ENCODE measurements at places on chromosomes 3 and 15. TPM values are rescaled to one million over a fixed set of nuclear protein-coding genes. Genes with fewer than 3 reads are reported as not detected.

Gene TLR9
- total RNA-seq, result not detected

- DNase-seq, result no peak
These were observed 12.5 kb downstream of the SSR3 start for GRCh38 chr3:156542101-156543042.

Gene GORASP1
- 18.7 TPM for total RNA-seq

DNA sequence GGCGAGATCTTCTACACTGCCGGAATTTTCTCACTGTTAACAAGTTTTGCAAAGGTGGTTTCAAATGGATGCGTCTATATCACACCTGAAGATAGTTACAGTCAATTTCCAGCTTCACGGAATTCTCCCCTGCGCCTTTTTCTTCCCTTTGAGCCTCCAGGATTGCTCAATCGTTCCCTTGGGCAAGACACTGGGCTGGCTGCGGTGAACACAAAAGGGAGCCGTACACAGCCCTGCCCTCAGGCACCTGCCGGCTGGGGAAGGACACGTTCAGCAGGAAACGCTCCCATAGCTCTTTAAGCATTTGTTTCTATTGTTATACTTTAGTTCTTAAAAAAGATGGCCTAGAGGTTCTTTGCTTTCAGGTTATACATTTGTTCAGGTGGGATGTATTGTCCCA lies 85.7 kb downstream of the C3orf70 start:
- DNase-seq, result no peak

- peak; percentile 0 for DNase-seq
These were observed 775.3 kb upstream of the ARPP21 start for GRCh38 chr3:34864011-34864410.

Gene ISL2
- total RNA-seq, result 4.4 TPM

DNA sequence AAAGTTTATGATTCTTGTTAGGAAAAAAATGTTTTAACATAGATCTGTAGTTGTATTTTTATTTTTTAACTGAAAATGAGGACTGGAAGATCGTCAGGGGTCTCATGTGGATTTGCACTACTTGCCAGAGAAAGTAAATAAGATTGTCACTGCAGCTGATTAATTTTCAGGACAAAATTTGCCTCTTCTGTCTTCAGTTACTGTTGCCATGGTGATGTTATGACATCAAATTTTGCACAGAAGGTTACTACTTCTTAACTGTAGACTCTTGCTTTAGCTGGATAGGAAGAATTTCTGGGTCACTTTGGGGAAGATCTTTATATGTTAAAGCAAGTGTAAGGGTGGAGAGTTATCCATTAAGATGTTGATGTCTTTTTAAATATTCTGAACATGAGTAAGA lies 82.2 kb upstream of the WDR72 start:
- no peak for DNase-seq

Gene MYZAP
- 7.9 TPM for total RNA-seq

- no peak for DNase-seq
These were observed 19.6 kb downstream of the PAQR9 start for GRCh38 chr3:142943870-142944269.

DNA sequence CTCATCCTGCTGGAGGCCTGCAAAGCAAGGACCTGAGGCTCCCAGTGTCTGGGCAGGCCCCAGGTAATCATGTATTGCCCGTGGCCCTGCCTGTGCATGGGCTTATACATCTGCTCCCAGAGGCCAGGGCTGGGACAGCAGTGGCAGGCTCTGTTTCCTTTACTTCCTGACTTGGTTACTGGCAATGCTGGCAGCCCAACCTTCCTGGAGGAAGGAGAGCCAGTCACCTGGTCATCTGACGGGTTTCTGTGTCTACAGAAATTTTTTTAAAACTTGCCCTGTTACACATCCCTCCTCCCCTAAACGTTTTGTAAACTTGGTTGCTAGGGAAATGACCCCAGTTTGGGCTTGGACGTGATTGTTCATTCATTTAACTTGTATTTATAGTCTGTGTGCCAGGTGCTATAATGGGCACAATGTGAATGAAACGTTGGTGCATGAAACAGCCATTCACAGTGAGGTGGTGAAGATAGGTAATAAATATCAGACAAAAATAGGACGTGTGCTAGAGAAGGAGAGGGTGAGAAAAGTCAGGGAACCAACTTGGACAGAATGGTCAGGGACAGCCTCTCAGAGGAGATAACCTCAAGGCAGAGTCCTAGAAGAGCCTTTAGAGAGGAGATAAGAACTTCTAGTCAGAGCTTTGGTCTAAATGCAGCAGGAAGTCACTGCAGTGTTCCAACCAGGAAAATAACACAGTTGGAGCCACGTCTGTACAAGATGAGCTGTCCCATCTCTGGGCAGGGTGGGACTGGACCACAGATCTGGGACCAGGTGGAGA lies 14.1 kb downstream of the TEX264 start:
- no peak for DNase-seq

DNA sequence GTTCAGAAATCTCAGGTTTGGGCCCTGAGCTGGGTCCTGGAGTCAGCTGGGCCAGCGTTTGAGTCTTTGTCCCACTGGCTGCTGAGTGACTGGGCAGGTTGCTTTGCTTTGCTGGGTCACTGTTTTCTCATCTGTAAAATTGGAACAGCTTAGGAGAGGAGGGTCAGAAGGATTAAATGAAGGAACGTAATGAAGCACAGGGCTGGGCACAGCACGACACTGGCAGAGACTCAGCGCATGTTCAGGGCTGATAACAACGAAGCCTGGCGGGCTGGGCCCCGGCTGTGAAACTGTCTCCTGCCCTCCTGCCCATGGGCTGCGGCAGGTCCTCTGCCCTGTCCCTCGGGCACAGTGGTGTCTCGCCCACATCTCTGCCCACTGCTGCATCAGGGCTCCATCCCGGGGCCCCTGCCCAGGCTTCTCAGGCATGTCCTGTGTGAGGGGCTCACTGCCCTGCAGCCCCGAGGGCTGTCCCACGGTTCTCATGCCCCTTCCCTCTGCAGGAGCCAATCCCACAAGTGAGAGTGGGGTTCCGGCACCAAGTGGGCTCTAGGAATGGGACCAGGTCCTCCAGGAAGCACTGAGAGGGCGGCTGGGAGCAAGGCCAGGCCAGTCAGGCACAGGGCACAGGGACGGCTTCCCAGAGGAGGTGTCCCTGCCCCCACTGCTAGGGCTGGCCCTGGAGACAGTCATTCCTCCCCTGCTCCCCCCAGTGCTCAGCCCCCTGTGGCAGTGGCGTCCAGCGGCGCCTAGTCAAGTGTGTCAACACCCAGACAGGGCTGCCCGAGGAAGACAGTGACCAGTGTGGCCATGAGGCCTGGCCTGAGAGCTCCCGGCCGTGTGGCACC lies 88.0 kb downstream of the TBC1D2B start:
- DNase-seq, result no peak

Gene SLCO2A1
- 0.47 TPM for total RNA-seq

DNA sequence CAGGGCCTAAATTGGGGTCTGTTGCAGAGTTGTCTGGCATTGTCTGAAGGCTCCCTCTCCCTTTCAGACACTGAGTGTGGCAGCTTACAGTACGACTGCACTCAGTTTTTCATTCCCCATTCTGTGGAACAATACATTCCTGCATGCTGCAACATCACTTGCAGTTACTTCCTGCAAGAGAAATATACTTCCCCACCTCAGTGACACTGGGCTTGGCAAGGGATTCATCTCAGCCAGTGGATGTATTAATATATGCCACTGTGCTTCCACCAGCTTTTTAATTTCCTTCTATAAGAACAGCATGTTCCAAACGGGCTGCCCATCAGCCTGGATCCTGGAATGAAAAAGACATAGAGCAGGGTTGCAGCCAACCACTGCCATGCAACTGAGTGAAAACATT lies 23.1 kb downstream of the B3GALNT1 start:
- DNase-seq, result no peak

DNA sequence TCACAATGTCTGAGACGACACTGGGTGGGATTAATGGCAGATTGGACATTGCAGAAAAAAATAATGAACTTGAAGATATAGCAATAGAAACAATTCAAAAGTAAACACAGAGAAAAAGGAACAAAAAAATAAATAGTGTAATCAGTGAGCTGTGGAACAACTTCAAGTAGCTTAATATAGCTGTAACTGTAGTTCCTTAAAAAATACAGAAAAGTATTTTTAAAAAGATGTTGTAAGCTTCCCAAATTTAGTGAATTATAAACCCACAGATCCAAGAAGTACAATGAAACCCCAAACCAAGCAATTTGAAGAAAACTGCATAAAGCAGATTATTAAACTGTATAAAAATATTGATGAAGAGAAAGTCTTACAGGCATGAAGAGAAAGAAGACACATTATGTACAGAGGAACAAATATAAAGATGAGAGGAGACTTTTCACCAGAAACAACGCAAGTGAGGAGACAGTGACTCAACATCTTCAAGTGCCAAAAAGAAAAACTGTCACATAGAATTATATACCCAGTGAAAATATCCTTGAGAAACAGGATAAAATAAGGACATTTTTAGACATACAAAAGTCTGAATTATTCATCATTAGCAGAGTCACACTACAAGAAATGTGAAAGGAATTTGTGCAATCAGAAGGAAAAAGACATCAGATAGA lies 176.4 kb downstream of the NFKBIZ start:
- no peak for DNase-seq

DNA sequence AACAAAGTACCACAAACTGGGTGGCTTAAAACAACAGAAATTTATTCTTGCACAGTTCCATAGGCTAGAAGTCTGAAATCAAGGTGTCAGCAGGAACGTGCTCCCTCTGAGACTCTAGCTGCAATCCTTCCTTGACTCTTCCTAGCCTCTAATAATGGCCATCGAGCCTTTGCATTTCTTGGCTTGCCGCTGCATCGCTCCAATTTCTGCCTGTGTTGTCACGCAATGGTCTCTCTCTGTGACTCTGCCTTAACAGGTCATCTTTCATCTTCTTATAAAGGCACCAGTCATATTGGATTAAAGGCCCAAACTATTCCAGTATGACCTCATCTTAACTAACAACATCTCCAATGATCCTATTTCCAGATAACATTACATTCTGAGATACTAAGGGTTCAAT lies 61.0 kb upstream of the FNDC3B start:
- no peak for DNase-seq

GRCh38 chr3:32814361-32814760 lies 3.4 kb upstream of the TRIM71 start:
- no peak for DNase-seq

- DNase-seq, result no peak
These were observed 238.2 kb upstream of the HES1 start for GRCh38 chr3:193897731-193898180.

DNA sequence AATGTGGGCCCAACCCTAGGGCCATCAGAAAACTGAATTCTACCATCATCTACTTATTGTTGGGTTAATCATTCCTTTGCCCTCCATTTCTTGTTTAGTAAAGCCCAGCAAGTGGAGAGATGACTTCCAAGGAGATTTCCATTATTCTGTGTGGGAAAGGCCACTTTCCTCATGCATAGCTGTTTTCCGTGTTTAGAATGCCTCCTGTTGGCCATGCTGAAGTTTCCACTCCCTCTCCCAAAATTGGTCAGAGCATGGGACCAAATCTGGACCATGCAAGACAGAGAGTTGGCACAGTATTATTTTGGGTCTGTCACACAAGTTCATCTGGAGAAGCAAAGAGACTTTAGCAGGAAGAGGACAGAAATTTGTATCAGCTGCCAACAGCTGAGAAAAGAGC lies 15.3 kb upstream of the SUSD5 start:
- DNase-seq, result no peak

GRCh38 chr15:62066663-62067447 lies at the start of gene C2CD4A:
TSS of gene C2CD4A (plus strand) at chr15:62066977. CDS start at chr15:62067614, 637 bp downstream.
- peak; percentile 64 for DNase-seq

GRCh38 chr3:106850437-106850836 lies 526.8 kb upstream of the CCDC54 start:
- no peak for DNase-seq

Gene SCN11A
- not detected for total RNA-seq

DNA sequence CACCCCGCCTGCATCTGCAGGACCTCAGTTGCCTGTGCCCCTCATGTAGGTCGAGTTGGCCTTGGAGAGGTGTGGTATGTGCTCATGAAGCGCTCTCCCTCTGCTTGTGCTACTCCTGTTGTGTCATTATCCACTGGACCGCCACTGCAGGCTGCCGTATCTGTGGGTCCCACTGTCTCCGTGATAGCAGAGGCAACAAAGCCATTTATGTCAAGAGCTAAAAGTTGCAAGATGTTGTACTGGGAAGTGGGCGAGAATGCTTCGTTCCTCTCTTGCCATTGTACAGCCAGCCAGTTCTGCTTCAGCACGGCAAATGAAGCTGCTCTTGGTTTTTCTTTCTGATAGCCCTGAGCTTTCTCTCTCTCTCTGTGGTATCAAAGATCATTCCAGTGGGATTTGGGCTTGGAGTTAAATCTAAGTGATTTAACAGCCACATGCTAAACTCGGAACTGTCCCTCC lies 89.0 kb downstream of the TMEM212 start:
- DNase-seq, result no peak

- no peak for DNase-seq
These were observed 88.9 kb downstream of the ASB7 start for GRCh38 chr15:100691321-100691720.

Gene SLC22A13
- total RNA-seq, result not detected
